Left hindlimb (tissue), 1 donor: ENCODE measurements at places on chromosomes 11 and 22.
A peak's percentile ranks its signal among the peaks of the same experiment; 100 is the strongest.

DNA sequence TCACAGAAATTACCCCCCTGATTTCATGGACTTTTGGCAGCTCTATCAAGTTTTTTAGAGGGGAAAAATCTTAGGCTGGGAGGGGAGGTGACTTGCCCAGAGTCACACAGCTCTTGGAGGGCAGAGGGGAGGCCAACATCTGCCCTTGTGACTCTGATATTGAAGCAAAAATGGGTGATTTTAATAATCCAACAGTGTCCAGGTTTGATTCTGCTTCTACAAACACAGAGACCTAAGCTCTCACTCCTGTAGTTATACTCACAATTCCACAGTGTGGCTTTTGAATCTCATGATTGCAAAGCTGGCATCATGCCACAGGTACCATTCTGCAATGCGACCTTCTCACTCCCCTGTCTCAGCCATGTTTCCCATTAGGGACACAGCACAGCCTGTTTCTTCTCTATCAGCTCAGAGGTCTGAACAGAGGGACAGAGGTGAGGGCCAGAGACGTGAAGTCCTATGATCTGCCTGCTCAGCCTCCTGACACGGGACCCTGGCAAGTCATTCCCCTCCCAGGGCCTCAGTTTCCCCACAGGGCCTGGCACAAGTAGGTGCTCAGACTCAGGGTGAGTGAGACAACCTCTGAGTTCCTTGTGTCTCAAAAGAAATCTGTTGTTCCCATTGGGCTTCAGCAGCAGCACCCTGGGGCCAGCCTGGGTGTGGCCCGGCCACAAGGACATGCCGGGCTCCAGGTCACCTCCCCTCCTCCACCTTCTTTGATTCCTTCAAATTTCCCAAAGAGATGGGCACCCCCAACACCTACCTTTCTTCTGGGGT is 766 bp downstream of the APOL2 start:
- no peak for DNase-seq

DNA sequence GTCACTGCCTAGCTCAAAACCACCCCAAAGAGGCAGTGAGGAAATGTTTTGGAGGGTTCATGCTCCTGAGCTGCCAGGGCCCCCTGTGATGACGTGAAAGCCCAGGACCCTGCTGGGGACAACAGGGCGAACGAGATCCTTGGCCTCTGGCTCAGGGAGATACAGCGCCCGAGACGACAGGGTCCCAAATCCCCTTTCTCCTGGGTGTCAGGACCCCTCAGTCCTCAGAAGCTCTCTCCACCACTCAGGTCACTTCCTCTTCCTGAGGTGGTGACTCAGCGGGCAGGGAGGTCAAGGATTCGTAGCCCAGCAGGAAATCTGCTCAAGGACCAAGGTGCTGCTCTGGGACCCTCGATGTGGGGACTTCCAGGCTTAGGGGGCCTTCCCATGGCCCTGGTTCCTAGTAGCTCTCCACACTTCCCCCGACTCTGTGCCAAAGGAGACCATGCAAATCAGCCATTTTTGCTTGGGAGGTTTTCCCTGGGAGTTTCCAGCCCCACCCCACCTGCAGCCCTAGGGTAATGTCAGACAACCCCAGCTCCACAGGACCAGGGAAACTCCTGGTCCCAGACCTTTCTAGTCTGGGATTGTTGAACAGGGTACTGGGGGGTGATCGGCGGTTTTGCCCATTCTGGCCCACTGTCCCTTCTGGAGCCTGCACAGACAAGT is 12.8 kb downstream of the BCL9L start:
- DNase-seq, result no peak

DNA sequence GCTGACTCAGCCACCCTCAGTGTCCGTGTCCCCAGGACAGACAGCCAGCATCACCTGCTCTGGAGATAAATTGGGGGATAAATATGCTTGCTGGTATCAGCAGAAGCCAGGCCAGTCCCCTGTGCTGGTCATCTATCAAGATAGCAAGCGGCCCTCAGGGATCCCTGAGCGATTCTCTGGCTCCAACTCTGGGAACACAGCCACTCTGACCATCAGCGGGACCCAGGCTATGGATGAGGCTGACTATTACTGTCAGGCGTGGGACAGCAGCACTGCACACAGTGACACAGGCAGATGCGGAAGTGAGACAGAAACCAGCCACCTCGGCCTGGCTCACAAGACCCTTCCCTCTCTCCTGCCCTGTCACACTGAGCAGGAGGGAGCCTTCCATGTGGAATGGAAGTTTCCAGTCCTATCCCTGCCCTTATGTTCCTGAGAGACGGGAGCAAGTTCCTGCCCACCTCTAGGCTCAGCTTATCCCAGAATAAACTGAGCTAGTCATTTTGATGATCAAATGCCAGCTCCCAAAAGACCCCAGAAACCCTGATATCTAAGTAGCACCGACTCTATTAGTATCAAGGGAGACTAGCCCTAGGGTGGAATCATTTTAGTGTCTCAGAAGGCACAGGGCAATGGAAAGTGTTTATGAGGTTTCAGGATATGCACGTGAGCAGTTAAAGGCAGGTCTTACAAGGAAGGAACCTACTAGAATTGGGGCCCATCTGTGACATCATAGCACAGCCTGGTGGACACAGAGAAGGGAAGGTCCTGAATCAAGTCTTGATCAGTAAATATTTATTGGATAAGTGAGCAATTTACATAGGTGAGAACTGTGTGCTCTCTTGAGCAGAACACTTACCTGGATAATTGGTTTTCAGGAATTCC is 6.3 kb upstream of the IGLL5 start:
- DNase-seq, result no peak

- peak; percentile 80 for DNase-seq
Observed at GRCh38 chr11:118609380-118610224, 2.2 kb downstream of the PHLDB1 start.

- no peak for DNase-seq
Observed at GRCh38 chr11:75133976-75134375, 16.9 kb upstream of the SLCO2B1 start.

DNA sequence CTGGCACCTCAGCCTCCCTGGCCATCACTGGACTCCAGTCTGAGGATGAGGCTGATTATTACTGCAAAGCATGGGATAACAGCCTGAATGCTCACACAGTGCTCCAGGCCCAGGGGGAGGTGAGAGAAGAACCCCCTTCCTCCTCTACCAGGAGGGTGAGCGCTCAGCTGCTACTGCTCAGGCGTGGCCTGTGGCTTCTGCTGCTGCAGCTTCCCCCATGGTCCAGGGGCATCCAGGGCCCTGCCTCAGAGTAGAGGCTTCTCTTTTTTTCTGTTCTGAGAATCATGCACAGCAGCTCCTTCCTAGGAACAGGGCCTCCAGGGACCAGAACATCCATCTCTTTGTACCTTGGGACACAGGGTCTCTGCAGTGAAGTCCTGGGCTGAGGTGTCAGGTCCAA is 83.1 kb downstream of the VPREB1 start:
- DNase-seq, result no peak

GRCh38 chr11:59944720-59945119 is 6.5 kb downstream of the OOSP1 start:
- no peak for DNase-seq
